Mesenteric fat pad (tissue), 1 donor: ENCODE measurements at places on chromosomes 3 and 15. TPM values are rescaled to one million over a fixed set of nuclear protein-coding genes. Genes with fewer than 3 reads are reported as not detected.

DNA sequence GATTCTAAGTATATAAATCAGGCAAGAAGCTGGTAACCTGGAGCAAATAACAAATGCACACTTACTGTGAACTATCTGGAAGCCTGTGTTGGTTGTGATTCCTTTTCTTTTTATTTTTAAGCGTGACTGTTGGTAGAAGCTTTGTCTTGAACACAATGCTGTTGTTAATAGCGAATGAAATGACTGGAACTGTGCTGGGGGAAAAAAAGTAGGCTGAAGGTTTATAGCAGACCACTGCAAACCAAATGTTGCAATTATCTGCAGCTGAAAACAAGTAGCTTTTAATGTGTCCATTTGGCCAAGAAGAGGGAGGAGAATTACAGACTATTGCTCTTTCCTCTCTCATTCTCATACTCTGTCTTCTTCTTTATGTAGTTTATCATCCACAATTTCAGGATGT lies 184.5 kb upstream of the DNAJC19 start:
- DNase-seq: no peak

DNA sequence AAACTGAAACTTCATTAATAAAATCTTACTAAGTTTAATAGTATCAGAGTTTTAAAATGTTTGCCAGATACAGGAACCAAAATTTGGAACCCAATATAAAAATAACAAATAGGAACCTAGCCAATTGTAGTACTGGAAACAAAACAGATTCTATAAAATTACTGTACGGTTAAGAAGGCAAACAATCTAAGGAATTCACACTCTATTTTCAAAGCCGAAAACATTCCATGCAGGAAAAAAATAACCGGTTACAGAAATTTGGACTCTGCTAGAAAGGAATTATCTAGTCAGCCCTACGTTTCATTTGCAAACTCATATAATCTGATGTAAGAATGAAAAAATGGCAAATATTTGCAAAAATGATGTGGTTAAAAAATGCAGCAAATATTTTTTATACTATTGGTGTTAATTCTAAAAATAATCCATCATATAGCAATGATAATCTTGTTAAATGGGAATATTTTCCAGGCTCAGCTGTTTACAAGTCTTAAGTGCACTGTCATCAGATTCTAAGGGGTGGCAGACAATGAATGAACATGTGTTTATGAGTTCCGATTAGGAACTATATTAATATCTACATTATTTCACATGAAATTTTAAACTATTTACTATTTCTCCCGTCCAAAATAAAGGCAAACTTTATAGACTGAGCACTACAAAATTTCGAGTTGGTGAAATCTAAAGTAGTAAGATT lies 58.1 kb downstream of the DCBLD2 start:
- no peak for DNase-seq

- no peak for DNase-seq
These were observed 227.6 kb upstream of the BHLHE40 start for GRCh38 chr3:4751502-4752101.

- DNase-seq: no peak
These were observed 2.0 kb upstream of the NFKBIZ start for GRCh38 chr3:101847328-101847727.

- no peak for DNase-seq
These were observed 18.6 kb downstream of the SPCS1 start for GRCh38 chr3:52724511-52724910.

DNA sequence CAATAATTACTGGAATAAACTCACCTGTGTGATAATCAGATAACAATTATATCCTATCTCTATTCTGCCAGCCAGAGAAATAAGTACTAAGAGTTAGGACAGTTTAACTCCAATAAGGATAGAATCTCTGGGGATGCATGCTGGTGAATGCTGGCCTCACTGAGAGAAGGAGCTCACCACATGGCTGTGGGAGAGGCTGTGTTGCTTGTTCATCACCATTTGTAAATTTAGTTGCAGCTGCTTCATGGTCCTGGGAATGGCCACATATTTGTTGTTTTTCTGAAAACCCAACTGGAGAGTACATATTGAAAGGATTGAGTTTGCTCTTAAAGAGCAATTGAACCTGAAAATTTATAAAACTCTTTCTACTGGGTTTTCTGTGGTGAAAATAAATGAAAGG lies 207.3 kb downstream of the NECTIN3 start:
- no peak for DNase-seq

DNA sequence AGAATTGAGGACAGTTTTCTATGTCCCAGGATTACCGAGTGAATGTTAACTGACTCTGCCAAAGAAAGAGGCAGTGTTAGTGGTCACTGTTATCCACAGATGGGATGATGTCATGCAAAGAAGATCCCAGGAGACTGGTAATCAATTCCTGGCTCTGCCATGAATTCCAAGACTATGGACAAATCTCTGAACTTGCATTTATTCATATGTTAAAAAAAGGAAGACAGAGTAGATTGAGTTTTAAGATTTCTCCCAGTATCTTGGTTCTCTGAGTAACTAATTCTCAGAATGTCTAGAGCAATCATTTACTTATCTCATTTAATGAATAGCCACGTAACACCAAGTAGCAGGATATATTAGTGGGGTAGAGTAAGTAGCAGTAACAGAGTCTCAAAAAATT lies 11.5 kb upstream of the MAP3K13 start:
- DNase-seq: no peak

GRCh38 chr3:130950124-130950523 lies 56.2 kb downstream of the ATP2C1 start:
- no peak for DNase-seq

DNA sequence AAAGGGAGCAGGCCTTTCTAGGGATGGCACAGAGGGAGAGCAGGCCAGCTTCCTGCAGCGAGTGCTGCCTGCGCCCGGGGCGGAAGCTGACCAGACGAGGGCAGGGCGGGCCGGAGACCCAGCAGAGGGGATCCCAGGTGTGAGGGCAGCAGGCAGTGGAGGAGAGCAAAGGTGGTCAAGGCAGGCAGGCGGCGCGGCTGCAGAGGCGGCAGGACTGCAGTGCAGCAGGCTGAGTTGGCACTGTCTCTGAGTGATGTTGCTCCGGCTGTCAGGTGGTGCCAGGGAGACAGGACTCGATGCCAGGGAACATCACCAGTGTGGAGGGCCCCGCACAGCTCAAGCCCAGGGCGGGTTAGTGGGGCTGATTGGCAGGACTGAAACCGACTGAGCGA lies 22.3 kb upstream of the PLXNA1 start:
- DNase-seq: no peak

- DNase-seq: peak; percentile 39
These were observed 13.3 kb upstream of the LRRK1 start for GRCh38 chr15:100905850-100906249.

DNA sequence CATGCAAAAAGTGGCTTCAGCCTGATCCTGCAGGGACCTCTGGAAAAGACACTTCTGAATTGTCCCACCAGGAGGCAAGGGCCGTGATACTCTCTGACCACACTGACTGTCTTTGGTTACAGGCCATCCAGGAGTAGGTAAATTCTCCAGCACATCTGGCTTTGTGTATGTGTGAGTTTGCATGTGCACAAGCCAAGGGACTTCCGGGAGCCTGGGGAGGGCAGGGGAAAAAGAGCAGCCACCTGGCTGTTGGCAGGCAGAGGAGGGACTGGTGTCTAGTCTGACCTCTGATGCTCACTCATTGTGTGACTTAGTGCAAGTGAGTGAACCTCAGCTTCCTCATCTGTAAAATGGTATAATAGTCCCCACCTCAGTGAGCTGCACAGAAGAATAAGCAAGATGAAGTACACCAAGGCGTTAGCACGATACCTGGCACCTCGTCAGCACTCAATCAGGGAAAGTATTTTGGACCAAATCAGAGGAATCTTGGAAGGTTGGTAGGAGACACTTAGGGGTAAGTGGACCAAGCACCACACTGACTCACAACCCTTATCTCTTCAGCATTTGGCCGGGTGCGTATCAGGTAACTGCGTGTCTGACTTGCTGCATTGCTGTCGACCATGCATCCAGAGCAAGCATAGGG lies 19.1 kb downstream of the KLHL6 start:
- DNase-seq: no peak

- DNase-seq: no peak
These were observed 85.3 kb upstream of the LIMD1 start for GRCh38 chr3:45509038-45509767.

DNA sequence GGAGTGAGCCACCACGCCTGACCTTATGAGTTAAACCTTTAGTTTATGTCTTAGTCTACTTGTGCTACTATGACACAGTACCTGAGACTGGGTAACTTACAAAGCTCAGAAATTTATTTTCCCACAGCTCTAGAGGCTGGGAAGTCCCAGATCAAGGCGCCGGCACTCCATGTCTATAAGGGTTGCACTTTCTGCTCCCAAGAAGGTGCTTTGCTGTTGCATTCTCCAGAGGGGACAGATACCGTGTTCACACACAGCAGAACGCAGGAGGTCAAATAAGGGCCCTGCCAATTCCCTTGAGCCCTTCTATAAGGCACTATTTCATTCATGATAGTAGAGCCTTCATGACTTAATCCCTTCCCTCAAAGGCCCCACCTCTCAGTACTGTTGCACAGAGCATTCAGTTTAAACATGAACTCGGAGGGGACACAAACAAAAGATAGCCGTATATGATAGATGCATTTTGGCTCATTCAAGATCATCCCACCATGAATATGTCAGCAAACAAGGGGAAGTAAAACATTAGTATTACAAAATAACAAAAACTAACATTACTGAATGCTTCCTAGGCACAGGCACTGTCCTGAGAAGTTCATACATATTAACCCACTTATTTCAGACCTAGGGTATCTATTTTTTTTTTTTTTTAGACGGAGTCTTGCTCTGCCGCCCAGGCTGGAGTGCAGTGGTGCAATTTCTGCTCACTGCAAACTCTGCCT lies 26.5 kb downstream of the PLA1A start:
- DNase-seq: no peak

DNA sequence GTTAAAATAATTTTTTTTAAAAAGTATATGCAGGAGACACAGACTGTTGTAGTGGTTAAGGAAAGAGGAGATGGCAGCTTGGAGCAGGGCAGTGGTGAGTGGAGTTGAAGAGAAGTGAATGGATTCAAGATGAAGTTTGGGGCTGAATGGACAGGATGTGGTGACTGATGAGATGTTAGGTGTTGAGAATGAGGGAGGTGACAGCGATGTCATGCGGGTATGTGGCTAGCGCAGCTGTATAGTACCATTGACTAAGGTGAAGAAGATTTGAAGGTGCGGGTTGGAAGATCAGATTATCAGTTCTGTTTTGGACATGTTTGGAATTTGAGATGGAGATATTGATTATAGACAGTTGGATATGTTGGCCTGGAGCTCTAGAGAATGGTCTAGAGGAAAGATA lies 20.1 kb downstream of the FBXO22 start:
- no peak for DNase-seq

DNA sequence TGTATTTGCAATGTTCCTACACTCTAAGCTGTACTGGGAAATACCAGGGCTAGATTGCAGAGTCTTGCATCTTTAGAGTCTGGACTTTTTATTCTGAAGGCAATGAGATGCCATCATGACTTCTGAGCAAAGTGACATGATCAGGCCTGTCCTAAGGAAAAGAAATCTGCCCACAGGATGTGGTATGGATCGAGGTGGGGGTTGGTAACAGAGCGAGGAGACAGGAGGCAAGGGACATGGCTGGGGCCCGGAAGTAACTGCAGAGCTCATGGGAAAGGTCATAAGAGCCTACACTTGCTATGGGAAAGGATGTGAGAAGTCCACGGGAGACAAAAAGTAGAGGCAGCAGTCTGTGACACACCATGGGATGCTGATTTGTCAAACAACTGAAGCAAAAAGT lies 121.5 kb downstream of the OXNAD1 start:
- no peak for DNase-seq

DNA sequence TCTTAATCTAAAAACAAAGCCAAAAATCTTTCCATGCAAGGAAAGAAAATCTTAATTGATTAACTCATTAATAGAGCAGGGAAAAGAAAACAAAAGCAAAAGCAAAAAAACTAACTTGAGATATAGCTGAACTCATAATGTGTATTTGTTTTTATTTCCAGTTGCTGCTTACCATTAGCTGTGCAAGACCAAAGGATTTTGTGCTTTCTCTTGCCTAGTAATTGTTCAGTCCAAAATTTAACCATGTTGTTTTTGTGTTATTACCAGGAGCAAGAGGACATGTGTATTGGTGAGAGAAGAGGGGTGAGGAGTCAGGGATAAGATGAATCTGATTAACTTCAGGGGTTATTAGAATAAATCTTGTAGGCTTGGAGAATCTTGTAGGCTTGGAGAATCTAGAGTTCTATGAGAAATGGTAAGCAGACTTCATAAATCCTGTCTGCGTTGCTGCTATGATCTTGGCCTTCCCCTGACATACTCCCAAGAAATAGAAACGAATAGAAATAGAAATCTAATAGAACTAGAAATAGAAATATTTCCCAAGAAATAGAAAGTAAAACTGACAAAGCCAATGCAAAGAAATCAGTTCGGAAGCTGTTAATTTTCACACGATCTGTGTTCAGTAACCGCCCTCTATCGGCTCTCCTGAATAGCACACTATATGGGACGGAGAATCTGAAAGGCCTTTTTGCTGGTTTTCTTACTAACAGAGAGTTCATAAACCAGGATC lies 72.6 kb upstream of the TNFSF10 start:
- no peak for DNase-seq

GRCh38 chr3:12772462-12772861 lies 13.4 kb upstream of the TMEM40 start:
- no peak for DNase-seq

- no peak for DNase-seq
These were observed 58.4 kb downstream of the PLXNA1 start for GRCh38 chr3:127041264-127041820.

DNA sequence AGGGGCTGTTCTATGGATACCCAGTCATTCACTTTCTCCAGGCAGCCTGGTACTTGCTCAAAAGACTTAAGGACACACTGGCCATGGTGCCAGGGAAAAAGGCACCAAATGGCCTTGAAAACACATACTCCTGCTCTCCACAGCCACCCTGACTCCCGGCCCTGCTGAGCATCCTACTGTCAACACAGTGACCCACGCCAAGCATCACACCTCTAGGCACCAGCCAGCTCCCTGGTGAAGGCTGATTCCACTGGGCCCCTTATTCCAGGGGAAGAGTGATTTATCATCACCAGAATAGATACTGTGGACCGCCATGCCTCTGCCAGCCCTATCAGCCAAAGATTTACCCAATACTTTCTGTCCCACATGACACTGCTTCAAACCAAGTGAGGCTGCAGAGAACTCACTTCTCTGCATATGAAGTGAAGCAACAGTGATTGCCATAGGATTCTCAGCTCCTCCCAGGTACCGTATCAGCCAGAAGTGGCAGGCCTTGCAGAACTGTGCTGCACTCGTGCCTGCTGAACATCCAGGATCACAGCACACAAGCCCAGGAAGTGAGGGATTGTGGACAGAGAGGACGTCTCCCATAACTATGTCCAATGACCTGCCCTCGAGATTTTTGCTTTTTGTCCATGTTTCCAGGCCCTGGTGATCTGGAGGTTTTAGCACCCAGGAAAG lies 63.7 kb downstream of the WHAMM start:
- DNase-seq: peak; percentile 82

HYAL1 gene
- 11.2 TPM for total RNA-seq

TATDN2 gene
- 34.7 TPM for total RNA-seq

CYP1A2 gene
- not detected for total RNA-seq

PP2D1 gene
- total RNA-seq: not detected

ZBTB11 gene
- total RNA-seq: 15.1 TPM

PRR20G gene
- not detected for total RNA-seq

TMEM115 gene
- 45.6 TPM for total RNA-seq

UBAP1L gene
- 3.9 TPM for total RNA-seq

MYLK gene
- 80.3 TPM for total RNA-seq

LRRC3B gene
- not detected for total RNA-seq
